ENCODE measurements at places on chromosomes 16 and 17.

DNA sequence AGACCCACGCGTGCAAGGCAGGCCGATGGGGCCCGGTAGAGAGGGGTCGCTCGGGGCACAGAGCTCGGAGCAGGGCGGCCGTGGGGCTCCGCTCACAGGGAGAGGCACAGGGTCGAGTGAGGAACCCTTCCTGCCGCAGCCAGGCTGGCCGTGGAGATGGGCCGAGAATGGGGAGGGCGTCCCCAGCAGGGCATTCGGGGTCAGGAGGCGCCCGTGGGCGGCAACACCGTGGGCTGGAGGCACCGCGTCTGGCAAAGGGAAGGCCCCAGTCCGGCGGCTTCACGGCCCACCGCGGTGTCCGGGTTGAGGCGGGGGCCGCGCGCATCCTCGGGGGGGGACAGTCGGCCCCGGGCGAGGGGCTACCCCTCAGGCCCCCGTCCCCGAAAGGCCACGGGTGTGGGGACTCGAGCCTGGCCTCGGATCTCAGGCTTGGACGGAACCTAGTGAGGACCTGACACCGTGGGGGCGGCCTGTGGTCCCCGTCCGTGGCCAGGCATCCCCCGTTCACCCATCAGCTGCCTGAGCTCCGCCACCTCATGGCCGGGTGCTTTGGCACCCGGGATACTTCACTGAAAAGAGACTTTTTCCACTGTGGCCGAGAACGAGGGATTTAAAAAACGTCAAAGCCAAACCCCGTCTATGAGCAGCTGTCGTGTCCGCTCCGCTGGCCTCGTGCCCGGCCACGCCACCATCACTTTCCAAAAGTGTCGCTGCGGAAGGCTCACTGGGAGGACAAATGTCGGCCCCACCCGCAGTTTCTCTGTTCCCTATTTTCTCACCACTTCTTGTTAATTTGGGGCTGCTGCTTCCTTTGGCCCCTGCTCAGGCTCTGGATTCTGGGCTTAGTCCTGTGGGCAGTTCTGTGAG, 73.6 kb downstream of the METRNL start:
- DNase-seq = no peak

DNA sequence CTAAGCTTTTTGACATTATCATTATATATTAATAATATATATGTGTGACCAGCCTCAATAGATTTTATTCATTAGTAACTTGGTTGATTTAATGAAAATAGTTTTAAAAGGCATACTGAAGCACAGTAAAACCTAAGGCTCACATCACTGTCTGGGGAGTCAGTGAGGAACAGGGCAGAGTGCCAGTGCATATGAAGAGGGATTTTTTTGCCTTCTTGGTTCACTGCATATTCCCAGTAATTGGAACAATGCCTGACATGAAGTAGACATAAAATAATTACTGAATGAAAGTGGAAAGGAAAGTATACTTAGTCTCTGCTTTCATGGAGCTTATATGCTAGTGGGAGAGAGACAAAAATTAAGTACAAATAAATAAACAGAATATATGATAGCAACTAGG, 81.1 kb downstream of the FTO start:
- DNase-seq = no peak

- DNase-seq = no peak
These were observed 37.1 kb downstream of the DNAH2 start for GRCh38 chr17:7754656-7755055.

DNA sequence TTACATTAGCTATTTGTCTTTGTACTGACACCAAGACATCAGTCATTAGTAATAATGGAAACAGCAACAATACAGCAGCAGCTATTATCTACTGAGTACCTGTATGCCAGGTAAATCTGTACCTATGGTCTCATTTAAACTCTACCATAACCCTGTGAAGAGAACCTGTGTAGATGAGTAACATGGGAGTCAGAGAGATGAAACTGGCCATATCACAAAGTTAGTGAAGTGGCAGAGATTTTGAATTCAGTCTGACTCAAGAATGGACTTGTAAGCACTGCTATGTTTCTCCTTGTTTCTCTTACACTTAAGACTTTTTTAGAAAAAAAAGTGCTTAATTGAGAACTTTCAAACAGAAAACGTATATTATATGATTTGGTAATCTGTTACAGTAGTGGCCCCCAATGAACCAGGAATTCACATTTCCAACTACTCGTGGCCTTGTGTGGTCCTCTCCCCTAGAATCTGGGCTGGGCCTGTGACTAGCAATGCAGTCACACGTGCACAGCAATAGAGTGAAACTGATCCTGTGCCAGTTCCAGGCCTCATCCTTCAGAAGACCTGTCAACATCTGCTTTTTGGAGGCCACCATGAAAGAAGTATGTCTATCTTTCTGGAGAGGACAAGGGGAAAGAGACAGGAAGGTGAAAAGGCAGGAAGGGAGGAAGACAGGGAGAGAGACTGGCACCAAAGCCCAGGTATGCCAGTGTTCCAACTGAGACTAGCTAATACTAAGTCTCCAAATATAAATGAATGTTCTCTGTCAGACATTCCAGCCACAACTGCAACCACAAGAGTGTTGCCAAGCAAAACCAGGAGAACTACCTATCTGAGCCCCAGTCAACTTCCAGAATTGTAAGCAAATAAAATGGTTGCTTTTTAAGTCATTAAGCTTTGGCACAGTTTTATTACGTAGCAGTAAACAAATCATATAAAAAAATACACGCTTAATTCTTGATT, 12.0 kb downstream of the CRLF3 start:
- peak; percentile 26 for DNase-seq

DNA sequence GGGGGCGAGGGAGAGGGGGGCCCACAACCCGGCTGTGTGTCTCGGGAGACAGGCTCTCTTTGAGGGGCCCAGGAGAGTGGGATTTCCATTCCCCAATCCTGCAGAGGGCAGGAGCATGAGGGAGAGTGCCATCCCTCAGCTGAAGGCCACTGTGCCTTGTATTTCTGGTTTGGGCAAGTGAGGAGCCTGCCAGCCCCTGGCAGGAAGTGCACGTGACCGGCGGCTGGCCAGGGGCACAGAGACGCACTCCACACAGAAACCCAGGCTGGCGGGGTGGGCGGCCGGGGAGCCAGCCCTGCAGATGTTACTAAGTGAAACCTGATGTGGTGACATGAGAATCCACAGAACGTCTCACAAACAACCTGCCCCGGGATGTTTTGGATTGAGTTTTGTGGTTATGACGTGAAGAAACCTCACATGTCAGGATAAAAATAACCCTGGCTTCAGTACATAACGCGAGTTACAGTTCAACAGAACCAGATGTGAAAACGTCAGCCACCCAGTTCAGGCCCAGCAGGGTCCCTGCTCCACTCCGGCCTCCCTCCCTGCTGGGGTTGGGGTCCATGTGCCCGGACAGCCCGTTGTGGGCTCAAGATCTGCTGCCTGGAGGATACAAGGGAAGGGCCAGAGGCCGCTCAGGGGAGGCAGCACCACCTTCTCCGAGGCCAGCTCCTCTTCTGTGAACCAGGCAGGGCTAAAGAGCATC, 51.7 kb upstream of the MTSS2 start:
- peak; percentile 89 for DNase-seq

DNA sequence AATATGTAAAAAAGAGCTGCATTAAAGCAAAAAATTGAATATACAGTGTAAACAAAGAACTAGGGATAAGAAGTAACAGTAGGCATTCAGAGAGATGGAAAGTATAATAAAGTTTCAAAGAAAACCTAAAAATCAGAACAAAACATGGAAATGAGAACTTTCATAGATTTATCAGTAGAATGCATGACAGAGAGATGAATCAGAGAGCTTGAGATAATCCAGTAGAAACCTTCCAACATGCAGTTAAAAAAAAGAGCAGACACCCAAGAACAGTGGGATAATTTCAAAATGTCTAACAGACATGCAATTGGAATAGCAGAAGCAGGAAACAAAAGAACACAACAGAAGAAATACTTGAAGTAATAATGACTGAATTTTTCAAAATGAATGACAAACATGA, 1384.2 kb downstream of the CDH11 start:
- no peak for DNase-seq

DNA sequence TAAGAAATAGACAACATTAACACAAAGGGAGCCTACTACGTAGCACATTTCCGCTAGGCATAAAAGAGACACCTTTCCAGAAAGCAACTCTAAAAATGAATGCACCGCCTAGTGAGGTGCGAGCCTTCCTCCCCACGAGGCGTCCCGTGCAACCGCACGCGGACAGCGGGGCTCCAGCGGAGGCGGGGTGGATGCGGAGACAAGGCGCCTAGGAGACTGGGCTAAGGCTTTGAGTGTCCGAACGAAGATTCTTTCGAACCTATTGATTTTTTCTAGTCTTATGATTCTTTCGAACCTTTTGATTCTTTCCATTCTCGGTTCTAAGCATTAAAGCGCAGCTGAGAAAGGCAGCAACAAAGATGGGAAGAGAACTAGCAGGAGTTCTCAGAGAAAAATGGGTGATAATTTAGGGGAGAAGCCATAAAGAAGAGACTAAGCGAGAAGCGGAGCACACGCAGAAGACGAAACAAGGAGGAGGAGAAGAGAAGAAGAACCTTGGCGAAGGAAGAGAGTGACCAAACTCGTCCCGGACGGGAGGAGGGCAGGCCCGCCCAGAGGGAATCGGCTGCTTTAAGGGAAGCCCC, 394 bp upstream of the CPD start:
- DNase-seq = no peak

DNA sequence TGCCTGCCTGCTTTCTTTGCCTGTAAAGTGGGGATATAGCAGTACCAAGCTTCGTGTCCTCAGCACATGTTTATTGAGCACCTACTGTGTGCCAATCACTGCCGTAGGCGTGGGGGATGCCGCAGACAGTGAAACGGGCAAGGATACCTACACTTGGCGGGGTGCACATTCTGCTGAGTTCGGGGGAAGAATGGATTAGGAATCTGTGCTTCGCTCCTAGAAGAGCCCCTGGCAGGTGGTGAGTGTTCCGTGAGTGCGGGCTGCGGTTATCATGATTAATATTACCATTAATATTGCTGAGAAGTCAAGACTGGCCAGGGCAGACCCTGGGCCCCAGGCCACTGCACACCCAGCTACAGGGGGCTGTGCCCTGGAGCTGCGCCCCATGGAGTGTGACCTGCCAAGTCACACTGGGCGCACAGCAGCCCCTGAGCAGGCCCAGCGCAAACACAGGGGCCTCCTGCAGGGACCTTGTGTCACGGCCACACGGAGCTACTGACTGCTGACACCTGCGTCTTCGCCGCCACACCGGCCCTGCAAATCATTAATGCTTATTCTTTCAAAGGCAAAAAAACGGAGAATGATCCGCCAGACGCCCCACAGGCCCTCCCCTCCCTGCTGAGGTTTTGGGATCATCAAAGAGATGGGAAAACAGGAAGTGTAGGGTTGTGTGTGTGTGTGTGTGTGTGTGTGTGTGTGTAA, 213.4 kb upstream of the GSE1 start:
- no peak for DNase-seq

DNA sequence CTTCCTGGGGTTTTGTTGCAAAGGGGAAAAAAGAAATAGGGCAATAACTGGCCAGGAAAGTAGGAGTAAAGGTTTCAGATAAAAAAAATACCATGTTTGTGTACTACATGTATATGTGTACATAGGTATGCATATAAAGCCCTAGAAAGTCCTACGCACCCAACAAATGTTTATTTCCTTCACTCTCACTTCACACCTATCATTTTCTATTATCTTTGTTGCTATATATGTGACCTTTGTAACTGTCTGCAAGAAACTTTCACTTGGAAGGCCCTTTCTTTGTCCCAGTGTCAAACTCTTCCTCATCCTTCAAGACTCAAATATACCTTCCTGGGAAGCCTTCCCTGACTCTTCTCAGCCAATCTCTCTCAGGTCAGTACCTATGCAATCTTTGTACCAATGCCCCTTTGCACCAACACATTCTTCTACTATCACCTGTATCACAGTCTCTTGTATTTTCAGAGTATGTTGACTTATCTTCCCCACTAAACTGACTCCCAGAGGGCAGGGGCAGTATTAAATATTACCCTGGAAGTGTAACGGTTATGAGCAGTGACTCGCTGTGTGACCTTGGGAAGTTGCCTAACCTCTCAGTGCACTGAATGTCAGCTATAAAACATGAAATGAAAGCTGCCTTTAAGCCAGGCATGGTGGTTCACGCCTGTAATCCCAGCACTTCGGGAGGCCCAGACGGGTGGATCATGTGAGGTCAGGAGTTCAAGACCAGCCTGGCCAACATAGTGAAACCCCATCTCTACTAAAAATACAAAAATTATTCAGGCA, 6.5 kb downstream of the XPO6 start:
- no peak for DNase-seq

- peak; percentile 97 for DNase-seq
These were observed 4.2 kb upstream of the MAP3K14 start for GRCh38 chr17:45320931-45321461.

- no peak for DNase-seq
These were observed 25.8 kb downstream of the LITAF start for GRCh38 chr16:11560701-11561453.

- no peak for DNase-seq
These were observed 121.3 kb upstream of the GSE1 start for GRCh38 chr16:85491798-85492294.

- DNase-seq = no peak
These were observed 12.1 kb downstream of the ZDHHC7 start for GRCh38 chr16:84999200-84999599.

GRCh38 chr17:74995847-74996246, 8.4 kb downstream of the CDR2L start:
- DNase-seq = no peak

- no peak for DNase-seq
These were observed 45.5 kb downstream of the PEMT start for GRCh38 chr17:17545984-17546383.

- DNase-seq = no peak
These were observed 1.0 kb downstream of the MSI2 start for GRCh38 chr17:57257195-57257894.

DNA sequence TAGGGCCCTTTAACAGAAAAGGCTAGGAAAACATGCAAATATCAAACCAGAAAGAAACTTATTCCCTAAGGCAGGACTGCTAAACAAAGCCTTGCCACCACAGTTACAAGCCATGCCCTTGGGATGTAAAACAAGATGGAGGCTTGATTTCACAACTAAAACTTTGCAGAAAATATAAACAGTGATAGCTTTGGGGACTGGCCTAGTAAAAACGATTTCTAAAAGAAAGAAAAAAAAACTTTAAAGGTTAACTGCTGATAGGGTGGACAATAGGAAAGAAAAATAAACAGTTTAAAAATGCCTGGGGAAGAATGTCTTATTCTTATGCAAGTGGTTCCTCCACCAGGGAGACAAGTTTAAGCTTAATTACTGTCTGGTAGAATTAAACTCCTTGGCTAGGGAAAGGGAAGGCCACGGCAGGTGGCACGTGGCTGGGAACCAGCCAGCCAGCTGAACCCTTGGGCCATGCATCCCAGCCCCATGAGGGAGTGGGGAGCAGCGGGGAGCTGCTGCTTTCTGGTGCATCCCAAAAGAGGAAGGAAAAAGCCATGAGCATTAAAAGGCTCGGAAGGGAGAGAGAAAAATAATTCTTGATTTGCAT, 10.7 kb upstream of the TMC5 start:
- no peak for DNase-seq

GRCh38 chr17:44940317-44940716, 7.3 kb downstream of the KIF18B start:
- no peak for DNase-seq

DNA sequence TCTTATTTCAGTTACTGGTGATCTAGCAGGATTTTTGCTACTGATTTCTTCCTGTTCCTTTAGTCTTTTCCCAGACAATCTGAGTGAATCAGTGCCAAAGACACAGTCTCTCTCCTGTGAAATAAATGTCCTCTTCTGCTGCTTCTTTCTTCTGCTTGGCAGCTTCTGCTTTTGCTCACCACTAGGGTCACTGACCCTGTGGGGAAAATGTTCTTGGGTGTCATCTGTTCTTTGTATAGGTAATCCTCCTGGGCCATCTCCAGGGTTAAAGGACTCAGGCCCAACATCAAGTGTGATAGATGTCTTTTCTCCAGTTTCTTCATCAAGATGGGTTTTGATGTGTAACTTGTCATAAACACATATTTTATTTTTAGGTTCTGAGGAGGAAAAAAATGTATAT, 5.2 kb downstream of the PALB2 start:
- no peak for DNase-seq

Measured in LHCN-M2 (cell line).